ENCODE measurements at places on chromosomes 7 and 10.
A peak's percentile ranks its signal among the peaks of the same experiment; 100 is the strongest.

GRCh38 chr10:99368646-99369045 is 39.5 kb downstream of the CNNM1 start:
- no peak for DNase-seq

DNA sequence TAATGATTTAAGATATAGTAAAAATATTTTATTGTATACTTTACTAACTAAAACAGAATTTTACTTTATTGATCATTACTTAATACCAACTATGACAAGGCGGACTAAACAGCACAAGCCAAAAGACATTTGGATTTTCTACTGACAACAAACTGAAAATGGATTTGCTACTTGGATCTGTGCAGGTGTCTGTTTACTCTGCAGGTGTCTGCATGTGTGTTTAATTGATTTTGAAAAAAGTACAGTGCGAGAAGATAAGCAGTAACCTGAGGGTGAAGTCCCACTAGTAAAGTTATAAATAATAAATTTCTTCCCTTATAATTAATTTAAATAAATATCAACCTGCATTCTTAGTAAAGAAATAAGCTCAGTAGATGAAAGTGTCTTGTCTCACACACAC is 696.8 kb upstream of the MBL2 start:
- DNase-seq = no peak

DNA sequence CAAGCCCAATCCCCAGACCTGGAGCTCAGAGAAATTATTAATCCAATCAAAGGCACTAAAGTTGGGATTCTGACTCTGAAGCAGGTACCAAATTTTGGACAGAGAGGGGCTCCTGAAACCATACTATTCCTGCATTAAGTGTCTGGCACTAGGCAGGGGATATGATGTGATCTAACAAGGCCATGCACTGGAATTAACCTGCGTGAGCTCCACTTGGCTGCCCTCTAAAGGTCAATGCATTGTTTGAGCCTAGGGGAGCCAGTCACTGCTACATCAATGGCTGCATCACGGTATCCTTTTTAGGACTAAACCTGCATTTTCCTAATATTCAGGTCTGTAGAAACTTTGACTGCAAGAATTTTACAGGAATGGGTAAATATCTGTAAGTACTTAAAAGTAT is 42.1 kb downstream of the ST8SIA6 start:
- no peak for DNase-seq

- peak; percentile 98 for DNase-seq
Observed at GRCh38 chr7:1176891-1177373, 16.9 kb upstream of the ZFAND2A start.

DNA sequence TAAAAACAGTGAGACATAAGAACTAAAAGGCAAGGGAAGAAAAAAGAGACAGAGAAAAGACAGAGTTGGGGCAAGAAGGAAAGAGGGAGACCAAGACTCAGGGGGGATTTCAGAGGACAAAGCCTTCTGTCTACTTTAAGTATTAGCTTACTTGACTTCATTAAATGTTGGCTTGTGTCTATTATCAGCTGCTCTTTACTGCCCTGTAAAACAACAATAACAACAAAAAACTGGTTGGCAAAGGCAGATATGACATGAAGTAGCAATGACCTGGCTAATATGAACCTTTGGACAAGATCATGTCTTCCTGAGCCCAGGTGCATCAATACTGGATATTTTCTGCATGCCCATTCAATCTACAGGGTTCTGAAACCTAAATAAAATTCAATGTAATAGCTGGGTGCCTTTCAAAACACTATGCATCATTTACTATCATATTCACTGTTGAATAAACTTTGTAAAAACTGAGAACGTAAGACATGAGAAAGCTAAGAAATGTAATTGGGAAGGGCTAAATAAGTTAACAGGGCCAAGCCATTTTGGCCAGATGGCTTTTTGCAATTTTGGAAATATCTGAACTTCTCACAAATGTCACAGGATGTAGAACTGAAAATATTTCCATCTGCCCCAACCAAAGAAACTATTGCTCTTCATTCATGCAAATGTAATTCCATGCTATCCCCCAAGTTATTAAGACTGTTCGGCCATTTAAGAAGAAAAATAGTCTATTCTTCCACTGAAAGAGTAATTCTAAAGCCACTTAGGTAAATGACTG is 49.4 kb downstream of the LRRN3 start:
- no peak for DNase-seq
